ENCODE measurements at places on chromosomes 7 and 10.

- DNase-seq, result peak; percentile 16
Measured at GRCh38 chr10:93816123-93816747, 58.5 kb downstream of the LGI1 start.

- peak; percentile 18 for DNase-seq
Measured at GRCh38 chr7:134276951-134277350, 39.8 kb downstream of the SLC35B4 start.

DNA sequence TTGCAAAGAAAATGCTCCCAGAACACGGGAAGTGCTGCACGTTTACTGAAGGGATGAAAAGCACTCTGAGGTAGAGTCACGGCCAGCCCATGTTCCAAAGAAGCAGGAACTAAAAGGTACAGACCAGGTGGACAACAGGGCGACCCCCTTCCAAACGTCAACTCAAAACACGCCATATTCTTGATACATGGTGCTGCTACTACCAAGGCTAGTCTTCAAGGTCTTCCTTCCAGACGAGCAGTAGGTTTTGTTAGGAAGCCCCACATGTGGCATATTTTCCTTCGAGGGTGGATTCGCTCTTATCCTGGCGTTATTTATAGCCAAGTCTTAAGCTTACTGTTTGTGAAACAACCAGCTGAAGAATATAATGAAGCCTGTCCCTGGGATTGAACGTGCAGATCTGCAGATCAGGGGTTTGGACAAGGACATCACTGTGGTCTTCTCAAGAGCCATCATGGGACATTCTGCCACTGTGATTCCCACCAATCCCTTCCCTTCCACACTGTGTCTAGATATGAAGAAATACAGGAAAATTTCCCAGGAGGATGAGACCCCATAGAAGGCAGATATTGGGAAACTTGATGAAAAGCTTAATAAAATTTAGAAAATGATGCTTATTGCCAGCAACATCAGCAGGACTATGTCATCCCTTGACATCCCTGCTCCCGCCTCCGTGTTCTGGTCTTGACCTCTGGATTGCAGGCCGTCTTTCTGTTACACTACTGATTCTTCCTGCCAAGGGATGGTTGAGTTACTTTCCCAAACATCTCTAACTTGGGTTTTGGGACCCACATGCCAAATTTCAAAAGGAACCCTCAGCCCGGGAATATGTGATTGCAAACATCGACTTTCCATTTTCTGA, 734.4 kb downstream of the PARD3 start:
- no peak for DNase-seq

- no peak for DNase-seq
Measured at GRCh38 chr7:123425246-123425645, 109.1 kb downstream of the IQUB start.

DNA sequence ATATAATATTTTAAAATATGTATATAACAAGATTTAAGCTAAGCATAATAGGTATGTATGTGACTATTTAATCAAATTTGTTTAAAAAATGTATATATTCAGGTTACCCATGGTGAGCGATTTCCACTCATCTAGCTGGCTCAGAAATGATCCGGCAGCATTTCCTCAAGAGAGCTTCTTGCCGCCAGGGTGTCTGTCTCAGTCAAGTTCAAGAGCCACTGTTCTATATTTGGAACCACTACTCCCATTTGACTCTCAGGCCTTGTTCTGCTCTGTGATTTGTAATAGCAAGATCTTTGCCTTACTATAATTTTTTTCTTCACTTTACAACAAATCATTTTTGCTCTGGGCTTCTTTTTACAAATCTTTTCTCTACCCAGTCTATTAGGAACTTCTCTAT, 48.7 kb upstream of the CNTNAP2 start:
- DNase-seq, result no peak

- DNase-seq, result no peak
Measured at GRCh38 chr7:111734954-111735660, 172.8 kb upstream of the IMMP2L start.

GRCh38 chr7:35480806-35481205, 214.1 kb downstream of the HERPUD2 start:
- no peak for DNase-seq

DNA sequence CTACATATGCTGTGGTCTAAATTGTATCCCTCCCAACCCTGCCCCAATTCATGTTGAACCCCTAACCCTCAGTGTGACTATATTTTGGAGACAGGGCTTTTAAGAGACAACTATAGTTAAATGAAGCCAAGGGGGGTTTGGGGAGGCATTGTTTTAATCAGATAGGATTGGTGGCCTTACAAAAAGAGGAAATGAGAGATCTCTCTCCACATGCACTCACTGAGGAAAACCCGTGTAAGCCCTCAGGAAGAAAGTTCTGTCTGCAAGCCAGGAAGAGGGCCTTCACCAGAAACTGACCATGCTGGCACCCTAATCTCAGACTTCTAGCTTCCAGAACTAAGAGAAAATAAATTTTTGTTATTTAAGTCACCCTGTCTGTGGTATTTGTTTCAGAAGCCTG, 276.7 kb downstream of the KIF20B start:
- DNase-seq, result no peak

GRCh38 chr10:77458986-77459590, 178.5 kb downstream of the KCNMA1 start:
- DNase-seq, result no peak

- no peak for DNase-seq
Measured at GRCh38 chr10:70726909-70727495, 54.7 kb downstream of the ADAMTS14 start.

- no peak for DNase-seq
Measured at GRCh38 chr7:2628130-2628482, 3.7 kb upstream of the TTYH3 start.

GRCh38 chr10:122877264-122877663, 2.1 kb downstream of the FAM24B start:
- no peak for DNase-seq

DNA sequence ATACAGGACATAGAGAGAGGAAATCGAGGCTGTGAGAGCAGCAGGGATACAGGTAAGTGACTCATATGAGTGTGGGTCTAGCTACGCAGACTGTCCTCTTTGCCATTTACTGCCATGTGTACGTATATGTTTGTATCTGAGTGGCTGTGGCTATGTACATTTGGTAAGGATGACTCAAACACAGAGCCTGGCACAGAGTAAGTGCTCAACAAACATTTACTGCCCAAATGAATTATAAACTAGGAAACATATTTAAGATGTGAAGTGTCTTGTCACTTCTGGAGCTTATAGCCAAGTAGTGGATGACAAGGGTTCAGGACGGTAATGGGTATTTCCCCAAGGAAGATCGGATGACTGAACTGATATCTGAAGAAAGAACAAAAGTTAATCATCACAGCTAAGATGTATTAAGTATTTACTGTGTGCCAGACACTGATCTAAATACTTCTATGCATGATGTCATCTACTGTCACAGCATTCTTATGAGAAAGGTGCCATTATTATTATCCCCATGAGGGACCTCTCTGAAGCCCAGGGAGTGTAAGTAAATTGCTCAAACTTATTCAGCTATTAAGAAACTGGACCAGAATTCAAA, 6.0 kb downstream of the MRPL43 start:
- no peak for DNase-seq

GRCh38 chr7:142872106-142872675, 13.4 kb downstream of the TRPV6 start:
- no peak for DNase-seq

- DNase-seq, result no peak
Measured at GRCh38 chr7:15837306-15837950, 150.9 kb upstream of the MEOX2 start.

DNA sequence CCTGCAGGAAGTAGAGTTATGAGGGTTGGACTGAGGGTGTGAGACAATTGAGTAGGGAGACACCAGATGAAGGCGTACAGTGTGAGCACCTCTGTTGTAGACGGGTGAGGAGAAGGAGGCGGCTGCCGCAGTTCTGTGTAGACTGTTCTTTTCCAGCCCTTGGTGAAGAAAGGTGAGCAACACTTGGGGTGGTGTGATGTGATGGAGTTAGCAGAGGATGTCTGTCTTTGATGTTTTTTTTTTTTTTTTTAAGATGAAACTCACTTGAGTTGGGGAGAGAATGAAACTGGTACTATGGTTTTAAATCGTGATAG, 42.8 kb upstream of the RNF216 start:
- DNase-seq, result no peak

DNA sequence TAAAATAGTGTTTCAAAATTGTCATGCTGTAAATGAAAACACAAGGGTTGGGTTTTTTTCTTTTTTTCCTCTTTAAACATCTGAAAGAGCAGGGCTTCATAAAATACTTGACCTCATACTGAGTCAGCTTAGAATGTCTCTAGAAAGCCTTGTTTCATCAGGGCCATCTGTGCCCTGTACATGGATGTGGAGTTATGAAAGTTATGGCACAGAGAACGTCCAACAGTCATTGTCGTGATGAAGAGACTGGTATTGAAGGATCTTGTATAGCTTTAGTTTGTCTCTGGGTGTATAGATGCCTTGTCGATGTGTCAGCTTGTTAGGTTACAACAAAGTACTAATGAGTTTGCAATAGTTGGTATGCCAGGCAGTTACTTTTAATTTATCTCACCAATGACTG, 127.3 kb downstream of the FAM204A start:
- no peak for DNase-seq

- peak; percentile 10 for DNase-seq
Measured at GRCh38 chr7:2251841-2252771, 10.1 kb downstream of the NUDT1 start.

DNA sequence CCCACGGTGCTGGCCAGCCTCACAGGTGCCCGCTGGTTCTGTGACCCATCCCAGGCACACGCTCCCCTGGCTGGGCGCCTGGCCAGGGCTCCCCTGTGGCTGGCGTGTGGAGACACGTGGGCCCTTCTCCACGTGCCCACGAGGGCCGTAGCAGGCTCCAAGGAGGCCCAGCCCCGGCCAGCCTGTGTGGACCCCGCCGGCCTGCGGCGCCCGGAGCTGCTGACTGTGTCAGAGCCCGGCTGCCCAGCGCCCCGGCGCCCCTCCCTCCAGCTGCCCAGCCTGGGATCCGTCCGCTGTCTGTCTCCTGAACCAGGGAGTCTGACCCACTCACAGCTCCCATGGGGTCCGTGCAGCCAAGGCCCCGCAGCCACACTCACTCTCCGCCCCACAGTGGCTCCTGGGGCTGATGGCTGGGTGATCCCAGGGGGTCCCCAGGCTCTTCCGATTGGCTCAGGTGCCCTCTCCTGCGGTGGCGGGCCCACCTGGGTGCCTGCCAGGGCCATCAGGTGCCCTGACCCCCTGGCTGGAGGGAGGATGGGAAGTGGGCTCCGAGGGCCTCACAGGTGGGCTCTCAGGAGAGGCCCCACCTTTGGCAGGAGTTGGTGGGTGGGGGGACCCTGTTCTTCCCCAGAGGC, 9.6 kb downstream of the TMEM184A start:
- DNase-seq, result no peak

DNA sequence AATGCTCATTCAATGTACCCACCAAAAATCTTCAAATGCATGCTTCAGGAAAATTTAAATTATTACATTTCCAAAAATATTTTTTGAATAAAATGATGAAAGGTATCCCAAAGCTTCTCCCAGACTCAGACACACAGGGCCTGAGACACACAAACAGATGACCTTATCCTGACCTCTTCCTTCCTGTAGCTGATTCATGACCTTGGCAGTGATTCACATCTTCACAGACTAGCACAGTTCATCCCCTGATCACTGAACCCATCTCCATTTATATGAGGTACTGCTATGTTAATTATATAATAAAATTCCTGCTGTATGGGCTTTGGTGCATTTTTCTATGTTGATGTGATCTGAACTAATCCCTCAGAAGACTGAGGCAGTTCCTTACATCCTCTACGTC, 265.0 kb upstream of the GLI3 start:
- no peak for DNase-seq

- DNase-seq, result no peak
Measured at GRCh38 chr7:45578467-45578866, 4.3 kb downstream of the ADCY1 start.

DNA sequence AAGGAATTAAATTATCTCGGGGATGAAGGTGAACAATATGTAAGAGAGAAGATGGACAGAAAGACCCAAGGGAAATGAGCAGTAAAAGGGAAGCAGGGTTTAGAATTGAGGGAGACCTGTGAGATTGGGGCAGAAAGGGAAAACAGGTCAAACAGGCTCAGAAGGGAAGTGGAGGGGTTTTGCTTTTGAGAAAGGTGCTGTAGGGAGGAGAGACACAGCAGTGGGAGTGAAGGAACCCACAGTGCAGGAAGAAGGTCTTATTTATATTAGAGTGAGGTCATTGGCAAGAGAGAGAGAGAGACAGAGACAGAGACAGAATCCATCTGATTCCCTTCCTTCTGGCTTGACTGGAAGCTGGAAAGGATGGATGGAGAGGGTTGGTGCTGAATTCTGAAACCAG, 3.5 kb upstream of the TCAF1 start:
- no peak for DNase-seq

GRCh38 chr10:48899781-48900180, 39.9 kb downstream of the LRRC18 start:
- DNase-seq, result no peak

DNA sequence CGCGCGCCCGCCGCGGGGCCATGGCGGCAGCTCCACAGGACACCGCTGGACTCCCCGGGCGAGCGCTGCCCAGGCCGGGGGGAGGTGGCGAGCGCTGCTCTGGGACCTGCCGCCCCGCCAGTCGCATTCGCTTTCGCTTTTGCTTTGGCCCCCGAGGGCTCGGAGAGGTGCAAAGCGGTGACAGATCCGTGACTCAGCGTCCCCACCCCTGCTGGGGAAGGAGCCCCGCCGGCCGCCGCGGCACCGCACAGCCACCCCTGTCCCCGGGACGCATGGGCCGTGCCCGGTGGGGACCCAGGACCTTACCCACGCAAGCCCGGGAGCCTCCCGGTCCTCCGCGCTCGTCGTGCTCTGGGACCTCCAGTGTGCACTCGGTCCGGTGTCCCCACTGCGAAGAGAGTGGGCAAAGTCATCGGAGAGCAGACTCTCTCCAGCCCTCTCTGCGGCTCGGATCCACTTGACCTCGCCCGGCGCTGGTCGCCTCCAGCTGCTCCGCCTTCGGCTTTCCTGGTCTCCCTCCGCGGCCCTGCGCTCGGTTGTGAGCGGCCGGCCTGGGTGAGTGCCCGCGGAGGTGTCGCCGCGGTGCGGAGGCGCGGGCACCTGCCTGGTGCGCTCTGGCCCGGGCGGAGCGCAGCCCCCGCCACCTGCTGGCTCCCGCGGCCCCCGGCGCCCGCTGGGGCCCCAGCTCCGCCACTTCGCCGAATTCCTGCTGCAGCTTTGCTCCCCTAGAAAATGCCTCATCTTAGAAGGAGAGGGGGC, at the start of gene IL15RA:
IL15RA (minus strand) TSS at position 73 of the 759 bp plus-strand sequence; CDS start at position 22, 51 bp downstream.
- DNase-seq, result no peak

GRCh38 chr10:97024168-97025073, 161.3 kb downstream of the SLIT1 start:
- no peak for DNase-seq

Data from NCI-H1092 (cell line).